ENCODE measurements at places on chromosomes 11 and 22.

DNA sequence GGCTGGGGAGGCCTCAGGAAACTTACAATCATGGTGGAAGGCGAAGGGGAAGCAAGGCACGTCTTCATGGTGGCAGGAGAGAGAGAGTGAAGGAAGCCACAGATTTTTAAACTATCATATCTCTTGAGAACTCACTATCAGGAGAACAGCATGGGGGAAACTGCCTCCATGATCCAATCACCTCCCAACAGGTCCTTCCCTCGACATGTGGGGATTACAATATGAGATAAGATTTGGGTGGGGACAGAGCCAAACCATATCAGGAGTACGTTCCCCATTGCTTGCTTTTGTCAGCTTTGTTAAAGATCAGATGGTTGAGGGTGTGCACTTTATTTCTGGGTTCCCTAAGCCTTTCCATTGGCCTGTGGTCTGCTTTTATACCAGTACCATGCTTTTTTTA is 53.7 kb upstream of the E2F8 start:
- DNase-seq = no peak

GRCh38 chr11:71223671-71224660 is 28.4 kb downstream of the SHANK2 start:
- no peak for DNase-seq

- DNase-seq = no peak
Measured at GRCh38 chr11:134701564-134702165, 289.6 kb upstream of the B3GAT1 start.

DNA sequence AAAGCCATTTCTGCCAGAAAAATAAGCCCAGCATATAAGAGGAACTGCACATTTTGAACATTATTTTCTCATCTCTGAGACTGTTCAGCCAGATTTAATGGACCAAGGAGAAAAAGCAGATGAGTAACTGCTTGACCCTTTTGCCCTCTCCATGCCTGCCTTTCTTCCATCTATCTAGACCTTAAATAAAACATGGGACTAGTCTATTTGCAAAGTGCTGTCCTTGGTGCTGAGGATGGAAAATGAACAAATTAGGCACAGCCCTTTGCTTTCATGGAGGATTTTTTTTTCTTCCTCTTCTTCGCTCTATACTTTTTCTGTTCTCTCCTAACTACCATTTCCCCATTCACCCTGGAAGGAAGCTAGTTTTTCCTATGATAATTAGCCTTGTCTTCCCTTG is 361.3 kb downstream of the GRM5 start:
- no peak for DNase-seq

DNA sequence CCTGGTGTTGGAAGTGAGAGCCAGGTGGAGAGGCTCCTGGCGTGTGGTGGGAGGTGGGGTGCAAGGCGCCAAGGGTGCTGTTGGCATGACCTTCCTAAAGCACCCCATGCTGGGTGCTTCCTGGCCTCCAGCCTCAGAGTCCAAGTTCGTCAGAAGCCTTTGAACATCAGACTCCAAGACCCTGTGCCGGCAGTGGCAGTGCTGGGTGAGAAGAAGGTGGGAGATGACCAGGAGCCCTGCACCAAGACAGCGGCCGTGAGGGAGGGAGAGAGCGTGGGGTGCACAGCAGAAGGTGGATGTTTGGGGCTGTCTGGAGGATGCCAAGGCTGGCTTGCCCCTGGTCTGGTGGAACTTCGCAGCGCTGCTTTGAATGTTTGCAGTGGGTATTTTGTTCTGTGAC is 29.7 kb upstream of the PARVB start:
- no peak for DNase-seq

DNA sequence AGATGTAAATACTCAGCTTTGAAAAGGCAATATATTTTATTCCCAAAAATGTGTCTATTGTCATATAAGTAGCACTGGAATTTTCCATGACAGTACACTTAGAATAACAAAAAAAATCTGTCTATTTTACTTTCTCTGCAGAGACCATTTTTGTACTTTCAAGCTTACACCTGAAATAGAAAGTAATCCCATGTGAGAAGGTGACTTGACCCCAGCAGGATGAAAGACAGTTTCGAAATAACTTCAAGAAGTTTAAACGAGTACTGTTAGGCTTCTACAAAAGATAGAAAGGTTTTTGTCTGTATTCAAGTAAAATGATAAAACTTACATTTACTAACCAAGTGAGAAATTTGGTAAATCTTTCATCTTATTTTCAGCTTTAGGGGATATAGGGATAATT is 259.9 kb upstream of the CTSC start:
- no peak for DNase-seq

GRCh38 chr11:65551572-65552387 is 6.4 kb downstream of the LTBP3 start:
- DNase-seq = peak; percentile 46

- DNase-seq = no peak
Measured at GRCh38 chr11:64249563-64250414, 1.5 kb upstream of the PLCB3 start.

- DNase-seq = no peak
Measured at GRCh38 chr11:56152333-56152732, 7.8 kb downstream of the OR8K5 start.

DNA sequence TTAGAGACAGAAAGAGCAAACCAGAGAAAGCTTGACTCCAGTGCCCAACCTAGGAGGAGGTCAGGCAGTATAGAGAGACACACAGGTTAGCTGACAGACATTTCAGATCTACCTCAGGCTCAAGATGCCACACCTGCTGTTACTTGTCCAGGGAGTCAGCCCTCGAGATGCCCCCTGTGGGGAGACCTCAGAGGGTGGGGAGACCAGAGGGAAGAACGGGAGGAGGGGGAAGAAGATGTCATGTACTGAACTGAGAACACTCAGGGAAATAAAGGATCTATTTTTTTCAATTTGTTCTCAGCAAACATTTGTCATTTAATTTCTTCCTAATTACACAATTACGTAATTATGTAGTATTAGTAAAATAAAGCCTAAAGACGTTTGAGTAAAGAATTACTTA is 196.3 kb upstream of the CADM1 start:
- no peak for DNase-seq

DNA sequence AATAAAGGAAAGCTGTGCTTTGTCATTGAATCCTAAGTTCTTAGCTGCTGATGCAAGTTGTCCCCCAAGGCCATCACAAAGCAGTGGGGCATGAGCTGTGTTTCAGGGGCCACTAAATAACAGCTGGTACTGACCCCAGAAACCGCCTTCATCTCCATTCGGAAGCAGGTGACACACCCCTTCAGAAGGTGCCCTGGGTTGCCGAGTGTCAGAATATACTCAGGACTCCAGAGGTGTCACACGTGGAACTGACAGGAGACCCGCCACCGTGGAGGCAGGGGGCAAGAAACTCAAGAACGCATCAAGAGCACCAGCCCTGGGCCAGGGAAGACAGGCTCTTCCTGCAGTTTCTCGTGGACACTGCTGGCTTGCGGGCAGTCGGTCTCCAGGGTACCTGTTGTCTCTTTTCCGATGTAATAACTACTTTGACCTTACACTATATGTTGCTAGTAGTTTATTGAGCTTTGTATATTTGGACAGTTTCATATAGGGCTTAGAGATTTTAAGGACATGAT is 41.5 kb downstream of the PPP2R1B start:
- no peak for DNase-seq

DNA sequence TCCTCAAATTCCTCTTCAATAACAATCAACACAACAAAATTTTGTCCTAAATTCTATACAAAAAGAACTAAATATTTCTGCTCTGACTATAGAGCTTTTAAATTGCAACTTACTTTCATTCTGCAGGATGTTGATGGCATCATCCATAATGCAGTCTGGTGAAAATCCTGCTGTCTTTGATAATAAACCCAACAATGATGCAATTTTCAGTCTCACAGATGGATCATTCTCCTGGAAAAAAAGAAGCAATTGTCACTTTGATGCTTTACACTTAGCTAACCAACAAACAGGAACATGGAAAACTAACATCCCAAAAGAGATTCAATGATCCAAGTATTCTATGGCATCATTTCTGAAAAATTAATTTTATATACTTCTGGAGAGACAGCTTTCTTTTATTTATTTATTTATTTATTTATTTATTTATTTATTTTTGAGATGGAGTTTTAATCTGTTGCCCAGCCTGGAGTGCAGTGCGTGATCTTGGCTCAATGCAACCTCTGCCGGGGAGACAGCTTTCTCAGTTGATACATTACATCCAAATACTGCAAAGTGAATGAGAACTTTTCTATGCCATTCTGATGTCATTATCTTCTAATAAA is 13.0 kb downstream of the INTS4 start:
- DNase-seq = no peak

GRCh38 chr22:35465109-35465701 is 65.3 kb downstream of the MCM5 start:
- DNase-seq = no peak

- no peak for DNase-seq
Measured at GRCh38 chr22:22395245-22395644, 113.3 kb downstream of the ZNF280B start.

- DNase-seq = no peak
Measured at GRCh38 chr11:101723371-101723770, 139.6 kb upstream of the TRPC6 start.

DNA sequence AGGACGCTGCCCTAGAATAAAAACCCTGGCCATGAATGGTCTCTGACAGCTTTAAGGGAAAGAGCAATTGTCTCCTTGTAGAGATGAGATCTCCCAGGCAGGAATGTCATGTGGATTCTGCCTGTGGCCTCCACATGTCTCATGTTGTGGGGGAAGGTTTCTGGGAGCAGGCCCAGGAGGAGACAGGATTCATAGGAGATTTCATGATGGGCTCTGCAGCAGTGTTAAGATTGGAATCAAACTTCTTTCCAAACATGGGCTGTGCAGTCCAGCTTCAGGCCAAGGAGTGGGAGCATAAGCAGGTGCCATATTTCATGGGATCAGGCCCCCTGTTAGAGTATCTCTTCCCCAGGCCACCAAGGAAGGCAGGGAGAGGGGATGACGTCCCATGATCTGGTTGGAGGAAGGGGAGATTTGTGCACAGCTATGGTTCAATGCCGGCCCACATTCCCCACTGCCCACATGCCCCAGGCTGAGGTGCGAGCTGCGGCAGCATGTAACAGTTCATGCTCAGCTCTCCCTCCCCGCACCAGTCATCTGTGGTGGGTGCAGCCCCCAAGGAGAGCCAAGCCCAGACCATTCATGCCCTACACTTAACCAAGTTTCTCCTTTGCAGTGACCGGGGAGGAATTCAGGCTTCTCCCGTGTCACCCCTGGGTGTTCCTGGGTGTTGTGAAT is 42.5 kb downstream of the LMO1 start:
- no peak for DNase-seq

GRCh38 chr22:19970479-19971275 is 29.1 kb upstream of the TXNRD2 start:
- DNase-seq = peak; percentile 55

DNA sequence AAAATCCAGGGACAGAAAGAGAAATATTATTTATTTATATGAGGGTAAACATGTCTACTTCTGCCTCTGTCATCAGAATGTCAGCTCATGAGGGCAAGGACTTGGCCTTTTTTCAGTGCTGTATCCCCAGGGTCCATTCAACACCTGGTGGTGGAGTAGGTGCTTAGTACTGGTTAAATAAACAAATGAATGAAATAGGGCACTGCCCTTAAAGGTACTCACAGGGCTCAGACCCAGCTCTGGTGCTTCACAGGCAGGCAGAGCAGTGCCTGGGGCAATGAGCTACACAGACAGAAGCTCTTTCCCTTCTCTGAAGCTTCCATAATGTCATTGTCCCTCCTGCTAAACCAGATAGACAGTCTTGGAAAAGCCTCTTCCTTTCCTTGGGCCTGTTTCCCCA is 30.9 kb downstream of the P4HA3 start:
- DNase-seq = no peak

DNA sequence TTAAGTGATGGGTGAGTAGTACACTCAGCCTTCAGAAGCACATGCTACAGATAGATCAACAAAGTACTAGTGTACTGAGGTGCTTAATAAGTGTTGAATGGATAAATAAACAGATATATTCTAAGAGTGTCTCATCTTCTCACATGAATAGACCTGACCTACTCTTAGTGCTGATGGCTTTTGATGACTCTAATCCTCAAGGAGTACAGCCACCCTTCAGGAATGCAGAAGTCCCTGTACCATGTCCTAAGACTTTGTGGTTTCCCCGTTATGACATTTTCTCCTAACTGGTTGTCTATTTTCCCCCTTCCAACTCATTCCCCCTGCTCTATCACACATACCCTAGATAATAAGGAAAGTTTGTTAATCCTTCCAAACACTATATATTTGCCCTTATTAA is 61.6 kb downstream of the C11orf65 start:
- no peak for DNase-seq

GRCh38 chr11:35214792-35215193 is 75.8 kb downstream of the CD44 start:
- no peak for DNase-seq

DNA sequence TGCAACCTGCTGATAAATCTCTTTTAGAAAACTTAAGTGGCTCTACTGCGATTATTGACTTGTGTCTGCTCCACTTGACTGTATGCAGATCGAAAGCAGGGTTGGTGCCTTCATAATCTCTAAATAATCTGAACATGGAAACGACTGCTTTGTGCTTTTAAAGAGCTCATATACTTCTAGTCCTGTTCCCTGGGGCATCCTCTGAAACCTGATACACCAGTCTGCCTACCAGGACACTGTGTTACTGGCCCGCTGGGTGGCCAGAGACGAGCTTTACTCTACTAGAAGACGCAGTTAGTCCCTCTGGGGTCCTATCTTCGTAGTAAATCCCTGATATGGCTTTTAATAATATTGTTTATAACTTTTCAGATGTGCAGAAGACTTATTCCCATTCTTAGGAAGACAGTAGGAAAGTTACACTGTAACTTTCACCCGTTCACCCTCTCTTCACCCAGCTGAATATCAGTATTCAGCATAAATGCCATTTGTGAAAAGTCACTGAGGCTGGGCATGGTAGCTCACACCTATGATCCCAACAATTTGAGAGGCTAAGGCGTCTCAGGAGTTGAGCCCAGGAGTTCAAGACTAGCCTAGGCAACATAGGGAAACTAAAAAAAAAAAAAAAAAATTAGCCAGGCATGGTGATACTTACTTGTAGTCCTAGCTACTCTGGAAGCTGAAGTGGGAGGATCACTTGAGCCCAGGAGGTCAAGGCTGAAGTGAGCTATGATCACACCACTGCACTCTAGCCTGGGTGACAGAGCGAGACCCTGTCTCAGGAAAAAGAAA is 9.0 kb upstream of the HTR3B start:
- peak; percentile 64 for DNase-seq

DNA sequence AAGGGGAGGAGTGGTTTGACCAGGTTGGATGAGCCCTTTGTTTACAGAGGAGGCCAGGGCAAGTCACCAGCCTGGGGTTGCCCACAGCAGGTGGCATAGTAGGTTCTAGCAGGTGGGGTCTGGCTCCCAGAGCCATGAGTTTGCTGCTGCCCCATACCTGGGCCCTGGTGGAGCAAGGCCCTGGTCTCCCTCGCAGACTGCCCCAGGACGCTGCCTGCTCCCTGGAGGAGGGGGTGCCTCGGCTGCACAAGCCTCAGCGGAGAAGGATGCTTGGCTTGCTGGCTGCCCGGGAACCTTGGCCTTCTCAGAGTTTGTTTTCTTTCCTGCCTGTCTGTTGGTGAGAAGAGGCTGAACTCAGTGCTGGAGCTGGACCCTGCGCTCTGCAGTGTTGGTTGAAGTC is 54.9 kb downstream of the LRP5 start:
- DNase-seq = no peak

GRCh38 chr11:114015117-114015516 is 40.2 kb downstream of the HTR3A start:
- no peak for DNase-seq
